Activated T-cell treated with anti-CD3 and anti-CD28 coated beads for 48 hours (primary cell): ENCODE measurements at places on chromosomes 1 and 21.

DNA sequence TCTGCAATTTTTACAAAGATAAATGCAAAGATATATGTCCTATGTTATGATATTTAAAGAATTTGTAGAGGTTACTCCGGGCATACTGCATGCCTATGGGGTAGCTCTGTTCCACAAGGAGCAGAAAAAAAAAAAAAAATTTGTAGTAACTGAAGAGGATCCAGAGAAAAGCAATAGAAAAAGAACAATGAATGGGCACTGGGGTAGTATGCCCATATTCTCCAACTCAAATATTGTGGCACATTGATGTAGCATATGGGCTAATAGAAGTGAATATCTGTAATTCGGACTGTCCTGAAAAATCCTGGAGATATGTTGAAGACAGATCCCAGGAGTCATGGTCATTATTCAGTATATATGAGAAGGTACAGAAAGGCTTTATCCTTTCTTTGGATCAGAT, 1.1 kb upstream of the AKIRIN1 start:
- no peak for DNase-seq

DNA sequence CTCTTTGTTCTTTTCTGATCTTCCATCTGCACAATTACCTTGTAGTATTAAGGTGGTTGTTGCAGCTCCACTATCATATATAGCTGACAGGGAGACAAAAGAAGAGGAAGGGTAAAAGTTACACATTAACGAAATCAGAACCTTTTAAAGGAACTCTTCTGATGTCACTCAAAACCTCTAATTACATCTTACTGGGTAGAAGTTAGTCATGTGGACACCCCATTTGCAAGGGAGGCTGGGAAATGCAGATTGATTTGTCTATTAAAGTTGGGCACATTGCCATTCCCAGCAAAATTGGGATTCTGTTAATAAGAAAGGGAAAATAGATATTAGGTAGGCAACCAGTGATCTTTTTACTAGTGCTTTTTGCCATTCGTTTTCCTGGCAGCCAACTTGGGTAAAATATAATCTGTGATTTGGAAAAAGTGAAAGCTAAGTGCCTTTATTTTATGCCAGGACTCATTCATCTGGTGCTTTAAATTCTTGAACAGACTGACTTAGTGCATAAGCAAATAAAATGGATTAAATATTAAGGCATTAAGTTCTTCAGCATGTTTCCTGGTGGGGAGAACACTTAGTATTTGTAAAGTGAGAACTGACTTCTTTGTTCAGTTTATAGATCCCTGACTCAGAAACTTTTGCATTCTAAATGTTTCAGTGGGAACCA, 71.3 kb downstream of the DNM3 start:
- DNase-seq, result no peak

GRCh38 chr1:224182057-224182865, 779 bp upstream of the DEGS1 start:
- DNase-seq, result peak; percentile 28

DNA sequence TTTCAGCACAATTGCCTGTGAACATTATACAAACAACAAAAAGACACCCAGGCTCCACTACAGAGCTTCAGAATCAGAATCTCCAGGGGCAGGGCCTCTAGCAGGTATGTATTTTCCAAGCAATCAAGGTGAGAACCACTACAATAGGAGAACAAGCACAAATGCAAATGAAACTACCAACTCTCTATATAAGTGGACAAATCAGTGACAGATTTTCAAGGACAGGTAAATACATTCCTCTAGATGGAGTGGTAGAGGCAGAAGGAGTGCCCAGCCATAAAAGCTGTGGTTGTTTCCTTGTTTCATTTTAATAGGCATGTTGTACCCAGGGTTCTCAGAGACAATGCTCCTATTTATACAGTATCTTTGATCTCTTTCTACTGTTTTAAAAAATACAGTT, 20.1 kb upstream of the CCDC17 start:
- no peak for DNase-seq

- DNase-seq, result no peak
Measured at GRCh38 chr21:33444499-33444898, 35.3 kb downstream of the TMEM50B start.

DNA sequence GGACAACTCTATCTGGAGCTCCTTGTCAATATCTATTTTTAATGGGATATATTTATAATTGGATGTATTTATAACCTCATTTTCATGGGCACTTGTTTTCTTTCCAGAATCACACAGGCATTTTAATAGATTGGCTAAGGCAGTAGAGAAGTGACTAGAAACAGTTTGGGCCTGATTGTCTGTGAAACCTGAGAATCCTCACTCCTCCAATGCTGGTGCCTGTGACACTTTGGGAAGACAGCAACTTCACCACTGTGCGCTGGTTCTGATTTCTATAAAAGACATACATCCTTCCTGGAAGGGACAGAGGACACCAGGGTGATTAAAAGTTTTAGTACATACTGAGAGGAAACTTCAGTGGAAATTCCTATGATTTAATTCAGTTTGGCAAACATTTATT, 39.6 kb upstream of the RXRG start:
- no peak for DNase-seq

GRCh38 chr1:116990612-116991151, 10.9 kb upstream of the CD101 start:
- no peak for DNase-seq

DNA sequence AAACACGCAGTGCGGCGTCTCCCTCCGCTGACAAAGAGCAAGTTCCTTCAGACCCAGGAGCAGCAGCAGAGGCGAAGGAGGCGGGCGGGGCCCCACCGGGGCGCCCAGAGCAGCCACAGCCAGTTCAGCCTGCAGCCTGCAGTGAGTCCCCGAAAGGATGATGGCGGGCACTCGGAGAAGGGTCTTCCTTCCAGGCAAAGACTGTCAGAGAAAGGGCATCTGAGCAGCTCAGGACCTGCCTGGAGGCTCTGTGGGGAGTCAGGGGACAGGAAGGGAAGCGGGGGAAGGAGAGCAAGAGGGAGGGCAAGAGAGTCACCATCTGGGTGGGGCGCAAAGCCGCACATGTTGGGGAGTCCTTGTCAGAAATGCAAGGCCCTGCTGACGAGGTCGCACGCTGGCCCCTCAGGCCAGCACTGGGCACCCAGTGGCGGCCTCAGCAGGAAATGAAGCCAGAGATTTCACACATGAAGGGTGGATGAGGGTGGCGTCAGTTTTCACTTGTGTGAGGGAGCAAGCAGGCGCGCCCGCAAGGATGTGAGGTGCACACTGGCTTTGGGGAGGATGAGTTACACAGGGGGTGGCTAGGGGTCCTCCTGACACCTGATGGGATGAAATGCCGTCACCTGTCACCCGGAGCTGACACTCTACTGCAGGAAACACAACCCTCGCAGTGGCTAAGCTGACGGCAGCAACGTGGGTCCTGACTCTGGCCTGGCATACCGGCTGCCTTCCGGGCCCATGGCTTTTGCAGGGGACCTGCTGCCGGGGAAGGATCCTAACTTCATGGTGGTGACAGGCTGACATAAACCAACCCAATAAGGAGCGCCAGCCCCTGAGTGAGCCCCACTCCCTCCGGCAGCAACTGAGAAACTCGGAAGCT, 6.6 kb downstream of the LRRC47 start:
- DNase-seq, result no peak

DNA sequence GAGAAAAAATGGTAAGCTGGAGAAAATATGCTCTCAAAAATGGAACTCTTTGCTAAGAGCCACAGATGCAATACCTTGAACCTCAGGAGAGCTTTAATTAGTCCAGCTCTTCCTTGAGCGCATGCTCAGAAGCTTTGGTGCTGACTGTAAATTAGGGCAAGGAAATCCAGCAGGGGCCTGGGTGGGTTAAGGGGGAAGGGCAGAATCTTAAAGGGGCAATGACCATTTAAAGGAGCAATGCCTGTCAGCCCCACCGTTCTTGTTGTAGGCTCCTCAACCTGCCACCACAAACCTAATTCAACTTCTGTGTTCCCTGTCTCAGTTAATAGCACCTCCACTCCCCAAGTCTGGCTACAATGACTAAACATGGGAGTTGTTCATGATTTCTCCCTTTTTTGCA, 6.8 kb upstream of the SLC22A15 start:
- no peak for DNase-seq

GRCh38 chr1:54125386-54126070, 27.3 kb downstream of the CDCP2 start:
- DNase-seq, result no peak
